Uterus (tissue), 4 donors: ENCODE measurements at places on chromosomes 7 and 10. TPM values are rescaled to one million over a fixed set of nuclear protein-coding genes. Genes with fewer than 3 reads are reported as not detected.

- DNase-seq = peak; percentile 10
Measured at GRCh38 chr7:45177801-45178200, 20.2 kb downstream of the RAMP3 start.

DNA sequence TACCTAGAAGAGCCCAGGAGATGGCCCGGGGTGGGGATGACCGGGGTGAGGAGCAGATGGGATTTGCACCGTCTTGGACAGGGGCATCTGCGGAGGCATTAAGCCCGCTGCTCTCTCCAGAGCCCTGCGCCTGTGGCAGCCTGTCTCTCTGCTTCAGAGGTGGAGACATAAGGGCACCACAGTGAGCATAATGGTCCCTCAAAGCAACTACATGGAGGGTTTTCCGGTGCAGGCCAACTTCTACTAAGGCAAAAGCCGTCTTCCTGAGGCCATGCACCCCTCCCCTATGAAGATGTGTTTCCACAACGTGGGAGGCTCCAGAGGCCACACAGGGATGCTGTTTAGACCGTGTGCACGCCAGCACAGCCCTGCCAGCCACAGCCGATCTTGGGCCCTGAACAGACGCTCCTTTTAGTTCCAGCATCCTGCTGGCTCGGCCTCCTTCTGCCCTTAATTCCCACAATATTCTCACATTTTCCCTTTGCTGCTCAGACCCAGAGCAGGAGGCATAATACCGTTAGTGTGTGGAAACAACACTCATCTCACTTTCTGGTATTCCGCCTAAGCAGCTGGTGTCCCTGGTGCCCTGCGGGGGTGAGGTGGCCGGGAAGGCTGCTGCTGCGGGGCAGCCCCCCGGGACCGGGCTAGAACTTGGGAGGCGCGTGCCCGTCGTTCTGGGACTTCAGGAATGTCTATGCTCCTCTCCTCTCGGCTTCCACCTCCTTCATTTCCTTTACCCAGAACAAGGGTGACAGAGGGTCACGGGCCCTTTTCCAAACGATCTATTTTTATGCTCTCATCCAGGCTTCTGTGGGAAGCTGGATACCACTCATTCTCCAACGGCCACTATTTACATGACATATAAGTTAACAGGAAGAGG lies 266.9 kb downstream of the TNS3 start:
- DNase-seq = no peak

GRCh38 chr7:49669285-49669684 lies 104.2 kb upstream of the VWC2 start:
- no peak for DNase-seq

DNA sequence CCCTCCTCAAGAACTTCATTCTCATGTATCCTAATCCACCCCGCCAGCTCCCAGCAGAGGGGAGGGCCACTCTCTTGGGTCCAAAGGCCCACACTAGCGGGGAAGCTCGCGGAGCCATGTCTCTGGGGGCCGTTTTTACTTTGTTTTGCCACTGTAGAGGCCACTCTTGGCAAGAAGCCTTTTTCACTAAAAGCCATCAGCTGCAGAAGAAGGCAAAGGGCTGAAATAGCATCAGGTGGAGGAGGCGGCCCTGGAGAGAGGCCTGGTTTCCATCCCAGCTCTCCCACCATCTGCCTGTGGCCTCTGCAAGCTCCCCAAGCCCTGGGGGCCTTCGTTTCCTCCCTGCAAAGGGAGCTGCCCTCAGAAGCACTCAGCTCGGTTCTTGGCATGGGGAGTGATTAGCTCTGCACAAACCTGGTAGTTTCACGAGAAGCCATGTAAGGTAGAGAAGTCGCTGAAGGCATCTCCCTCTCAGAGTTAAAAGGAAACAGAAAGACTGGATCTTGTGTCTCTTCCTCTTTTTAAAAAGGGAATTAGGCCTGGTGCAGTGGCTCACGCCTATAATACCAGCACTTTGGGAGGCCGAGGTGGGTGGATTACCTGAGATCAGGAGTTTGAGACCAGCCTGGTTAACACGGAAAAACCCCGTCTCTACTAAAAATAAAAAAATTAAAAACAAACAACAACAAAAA lies 70.3 kb downstream of the PARP12 start:
- peak; percentile 42 for DNase-seq

SOSTDC1 gene
- not detected for total RNA-seq

DNA sequence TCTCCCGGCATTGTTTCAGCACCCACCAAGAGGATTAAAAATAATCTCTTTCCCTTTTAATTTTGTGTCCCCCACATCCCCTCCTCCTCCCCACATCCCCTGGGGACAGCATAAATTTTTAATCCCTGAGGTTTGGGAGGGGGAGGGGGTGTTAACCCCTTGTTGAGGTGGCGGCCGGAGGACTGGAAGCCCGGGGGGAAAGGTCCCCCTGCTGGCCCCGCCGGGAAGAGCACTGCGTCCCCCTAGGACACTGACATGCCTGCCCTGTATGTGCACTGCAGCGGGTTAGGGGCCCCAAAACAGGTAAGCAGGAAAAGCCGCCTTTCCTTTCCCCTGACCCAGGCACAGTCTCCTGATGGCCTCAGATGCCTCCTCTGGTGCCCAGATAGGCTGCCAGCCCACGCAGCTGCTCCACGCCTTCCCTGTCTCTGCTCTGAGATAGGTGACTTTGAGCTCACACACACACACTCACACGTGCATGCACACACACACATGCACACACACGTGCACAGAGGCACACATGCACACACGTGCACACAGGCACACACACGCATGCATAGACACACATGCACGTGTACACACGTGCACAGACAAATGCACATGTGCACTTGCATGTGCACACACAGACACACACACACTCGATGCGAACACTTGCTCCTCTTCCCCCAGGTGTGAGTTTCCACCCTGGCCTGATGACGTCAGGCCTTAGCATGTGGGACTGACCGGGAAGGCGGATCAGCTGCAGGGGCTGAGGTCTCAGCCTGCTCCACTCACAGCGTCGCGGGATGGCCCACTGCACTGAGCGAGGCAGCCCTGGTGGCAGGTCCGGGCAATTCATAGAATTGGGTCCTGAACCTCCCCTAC lies 12.3 kb downstream of the CNPY1 start:
- no peak for DNase-seq
